ENCODE measurements at places on chromosomes 1 and 21. TPM values are rescaled to one million over a fixed set of nuclear protein-coding genes. Genes with fewer than 3 reads are reported as not detected.

GRCh38 chr1:53470155-53470554 is 11.0 kb downstream of the DMRTB1 start:
- H3K4me1 ChIP-seq, result peaks cover 16% of the 10 kb centered on the region
- peak overlapping the region; percentile 7 for H3K4me3 ChIP-seq

The OR2L2 gene
- total RNA-seq, result 0.05 TPM

The NGF gene
- total RNA-seq, result 0.53 TPM

DNA sequence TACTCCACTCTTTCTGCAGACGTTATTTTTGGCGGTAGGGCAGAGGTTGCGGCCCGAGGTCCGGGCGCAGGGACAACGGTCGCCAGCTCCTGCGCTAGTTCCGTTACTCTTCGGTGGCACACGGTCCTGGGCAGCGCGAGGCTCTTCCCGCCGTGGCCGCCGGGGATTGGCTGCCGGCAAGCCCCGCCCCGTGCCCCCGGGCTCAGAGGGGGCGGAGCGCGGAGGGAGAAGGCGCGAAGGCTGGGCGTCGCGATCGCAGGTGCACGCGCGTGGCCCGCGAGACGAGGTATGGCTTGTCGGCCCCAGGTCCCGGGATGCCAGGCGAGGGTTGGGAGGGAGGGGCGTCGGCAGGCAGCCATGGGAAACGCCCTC is 518 bp upstream of the SHE start:
- no peak overlapping the region for H3K27ac ChIP-seq
- peak; percentile 56 for DNase-seq
- H3K27me3 ChIP-seq, result peaks cover 86% of the 10 kb centered on the region
- H3K4me3 ChIP-seq, result peak overlapping the region; percentile 59

DNA sequence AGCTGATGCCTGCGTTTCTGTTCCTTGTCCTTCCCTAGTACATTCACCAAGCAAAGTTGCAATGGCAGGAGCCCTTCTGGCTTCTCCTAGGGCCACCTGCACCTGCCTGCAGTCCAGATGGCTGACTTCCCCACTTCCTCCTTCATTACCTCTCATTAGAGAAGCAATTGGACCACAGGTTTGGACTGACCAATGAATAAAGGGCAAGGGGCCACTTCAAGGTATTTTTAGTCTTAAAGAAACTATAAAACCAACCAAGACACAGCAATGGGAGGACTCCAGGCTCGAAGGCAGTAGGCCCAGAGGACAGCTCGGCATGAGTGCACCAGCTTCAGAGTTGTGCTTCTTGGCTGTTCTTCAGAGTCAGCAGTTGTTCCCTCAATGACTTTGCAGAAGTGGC is 60.8 kb upstream of the ROR1 start:
- H3K27me3 ChIP-seq, result no peaks in the 10 kb centered on the region
- H3K27ac ChIP-seq, result 0 out of 2 replicates have a peak overlapping the region, but pooled peaks have one; percentile 30
- H3K4me3 ChIP-seq, result no peak overlapping the region
- no peaks in the 10 kb centered on the region for H3K36me3 ChIP-seq
- DNase-seq, result no peak
- H3K4me1 ChIP-seq, result peaks cover 6% of the 10 kb centered on the region

DNA sequence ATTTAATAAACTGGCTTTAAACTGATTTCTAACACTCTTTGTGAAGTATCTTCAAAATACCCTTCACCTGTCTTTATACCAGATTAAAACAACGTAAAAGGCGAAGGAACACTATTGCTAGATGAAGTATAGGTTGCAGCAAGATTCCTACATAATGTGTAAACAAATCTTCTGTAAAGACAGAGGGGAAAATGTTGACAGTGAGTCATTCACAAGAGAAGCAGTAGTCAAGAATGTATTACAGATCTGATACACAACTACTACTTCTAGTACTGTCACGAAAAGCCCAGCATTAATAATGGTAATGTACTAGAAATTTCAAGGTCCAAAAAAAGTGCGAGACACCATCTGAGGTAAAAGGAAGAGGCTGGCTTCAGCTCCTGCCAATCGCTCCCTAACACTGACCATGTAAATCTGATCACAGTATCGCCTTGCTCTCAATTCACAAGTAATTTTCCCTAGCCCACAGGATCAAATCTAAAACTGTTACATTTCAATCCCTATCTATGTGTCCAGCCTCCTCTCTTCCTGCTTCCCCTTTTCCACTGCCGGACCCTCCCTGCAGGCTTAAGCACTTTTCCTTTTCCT is 290.4 kb downstream of the AKT3 start:
- H3K36me3 ChIP-seq, result peaks cover 13% of the 10 kb centered on the region
- no peak overlapping the region for H3K4me3 ChIP-seq
- no peaks in the 10 kb centered on the region for H3K27me3 ChIP-seq
- DNase-seq, result no peak
- peak overlapping the region; percentile 58 for H3K27ac ChIP-seq
- H3K4me1 ChIP-seq, result peaks cover 13% of the 10 kb centered on the region

DNA sequence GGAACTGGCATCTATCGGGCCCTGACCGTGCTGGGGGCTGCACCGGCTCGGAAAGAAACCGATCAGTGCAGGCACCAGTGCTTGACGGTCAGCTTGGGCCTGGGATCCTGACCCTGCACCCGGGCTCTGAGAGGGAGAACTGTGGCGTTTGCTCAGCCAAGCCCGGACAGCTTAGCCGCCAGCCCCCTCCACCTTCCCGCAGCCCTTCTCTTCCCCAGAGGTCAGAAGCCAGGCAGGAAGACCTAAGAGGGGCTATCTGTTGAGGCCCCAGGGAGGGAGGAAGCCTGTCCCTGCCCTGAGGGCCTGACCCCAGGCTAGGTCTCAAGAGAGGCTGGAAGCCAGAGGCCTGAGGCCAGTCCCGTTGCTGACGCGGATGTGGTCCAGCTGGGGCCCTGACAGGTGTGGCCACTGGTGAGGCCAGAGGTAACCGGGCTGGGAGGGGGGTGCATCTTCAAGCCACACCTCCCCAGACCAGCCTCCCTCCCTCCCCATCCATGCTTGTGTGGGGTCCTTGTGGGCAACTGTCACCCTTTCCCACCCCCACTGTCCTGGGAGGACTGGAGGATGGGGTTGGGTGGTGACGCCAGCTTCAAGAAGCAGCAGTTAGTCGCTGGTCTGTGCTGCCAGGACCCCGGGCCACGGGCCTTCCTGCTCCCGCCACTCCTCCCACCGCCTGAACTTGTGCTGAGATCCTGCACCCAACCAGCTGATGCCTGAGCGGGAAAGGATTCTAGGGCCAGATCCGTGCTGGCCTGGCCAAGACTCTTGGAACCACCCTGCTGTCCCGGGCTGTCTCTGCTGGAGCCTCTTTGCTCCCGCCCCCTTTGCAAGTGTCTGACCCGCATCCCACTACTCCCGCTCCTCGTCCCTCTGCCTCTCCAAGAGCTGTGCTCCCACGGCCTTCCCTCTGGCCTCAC is 2.6 kb upstream of the DVL1 start:
- DNase-seq, result no peak
- peak overlapping the region; percentile 78 for H3K27ac ChIP-seq
- no peaks in the 10 kb centered on the region for H3K36me3 ChIP-seq
- H3K27me3 ChIP-seq, result peaks cover 17% of the 10 kb centered on the region

DNA sequence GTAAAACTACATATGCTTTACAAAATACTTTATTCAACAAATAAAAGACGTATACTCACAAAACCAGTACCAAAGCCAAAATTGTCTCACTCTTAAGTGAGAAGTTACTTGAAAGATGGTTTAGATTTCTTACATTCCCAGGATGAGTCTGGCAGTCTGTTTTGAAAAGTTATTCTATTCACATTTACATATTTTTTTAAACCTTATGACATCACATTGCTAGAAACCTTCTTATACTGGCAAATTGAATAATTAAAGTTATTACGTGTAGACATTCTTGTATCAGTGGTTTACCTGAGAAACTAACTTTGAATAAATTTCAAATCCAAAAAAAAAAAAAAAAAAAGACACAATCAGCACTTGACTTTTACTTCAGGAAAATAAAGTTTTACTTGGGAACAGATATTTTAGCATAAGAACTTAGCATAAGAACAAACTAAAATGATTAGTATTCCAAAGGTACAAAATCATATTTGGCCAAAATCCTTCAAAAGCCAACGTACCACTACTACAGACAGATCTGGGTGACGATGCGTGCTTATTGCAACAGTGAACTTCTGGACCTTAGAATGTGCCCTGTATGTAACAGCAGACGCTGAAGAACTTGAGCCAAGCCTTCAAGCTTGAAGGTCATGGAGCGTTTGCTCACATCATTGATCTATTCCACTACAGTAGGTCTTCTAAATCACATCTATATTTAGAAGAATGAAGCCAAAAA is 2.5 kb downstream of the CDC42BPA start:
- DNase-seq, result no peak
- H3K4me3 ChIP-seq, result peak overlapping the region; percentile 90
- H3K4me1 ChIP-seq, result peaks cover 40% of the 10 kb centered on the region
- no peaks in the 10 kb centered on the region for H3K27me3 ChIP-seq
- H3K36me3 ChIP-seq, result no peaks in the 10 kb centered on the region

The NTMT2 gene
- 0.44 TPM for total RNA-seq

DNA sequence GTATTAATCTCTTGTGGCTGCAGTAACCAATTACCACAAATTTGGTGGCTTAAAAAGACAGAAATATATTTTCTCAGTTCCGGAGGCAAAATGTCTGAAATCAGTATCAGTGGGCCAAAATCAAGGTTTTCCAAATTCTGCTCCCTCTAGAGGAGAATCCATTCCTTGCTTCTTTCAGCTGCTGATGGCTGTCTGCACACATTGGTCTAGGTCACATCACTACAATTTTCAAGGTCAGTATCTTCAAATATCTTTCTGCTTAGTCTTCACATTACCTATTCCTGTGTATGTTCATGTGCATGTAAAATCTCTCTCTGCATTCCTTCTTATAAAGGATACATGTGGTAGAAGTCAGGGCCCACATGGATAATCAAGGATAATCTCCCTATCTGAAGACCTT is 999.4 kb downstream of the KCNT2 start:
- no peak for DNase-seq
- H3K27ac ChIP-seq, result peak overlapping the region; percentile 25
- H3K4me1 ChIP-seq, result peaks cover 6% of the 10 kb centered on the region

- no peaks in the 10 kb centered on the region for H3K27me3 ChIP-seq
- DNase-seq, result peak; percentile 48
- H3K36me3 ChIP-seq, result peaks cover 10% of the 10 kb centered on the region
- H3K4me3 ChIP-seq, result no peak overlapping the region
- peaks cover 2% of the 10 kb centered on the region for H3K4me1 ChIP-seq
- no peak overlapping the region for H3K27ac ChIP-seq
These were observed 69.5 kb upstream of the KCND3 start for GRCh38 chr1:112058815-112059450.

The SERTAD4 gene
- total RNA-seq, result 2.7 TPM

DNA sequence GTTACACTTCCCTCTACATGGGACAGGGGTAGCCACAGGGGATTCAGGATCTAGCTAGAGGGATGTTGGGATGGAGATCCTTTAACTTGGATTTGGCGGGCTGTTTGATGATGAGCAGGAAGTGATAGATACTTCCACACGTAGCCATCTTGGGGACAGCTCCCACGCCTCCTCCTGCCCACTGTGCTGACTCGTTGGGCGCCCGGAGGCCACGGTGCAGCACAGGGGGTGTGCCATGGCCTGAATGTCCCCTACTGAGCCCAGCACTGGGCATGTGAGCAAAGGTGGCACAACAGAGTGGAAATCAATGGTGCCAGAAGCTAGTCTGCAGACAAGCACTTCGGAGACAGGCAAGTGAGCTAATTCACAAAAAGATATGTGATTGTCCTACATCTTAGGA is 31.6 kb upstream of the CCSAP start:
- H3K4me1 ChIP-seq, result peaks cover 8% of the 10 kb centered on the region
- H3K27me3 ChIP-seq, result no peaks in the 10 kb centered on the region

- H3K4me1 ChIP-seq, result peaks cover 3% of the 10 kb centered on the region
- no peak for DNase-seq
- no peak overlapping the region for H3K4me3 ChIP-seq
These were observed 102.4 kb downstream of the FMN2 start for GRCh38 chr1:240194120-240194519.

The SPRR2E gene
- not detected for total RNA-seq

DNA sequence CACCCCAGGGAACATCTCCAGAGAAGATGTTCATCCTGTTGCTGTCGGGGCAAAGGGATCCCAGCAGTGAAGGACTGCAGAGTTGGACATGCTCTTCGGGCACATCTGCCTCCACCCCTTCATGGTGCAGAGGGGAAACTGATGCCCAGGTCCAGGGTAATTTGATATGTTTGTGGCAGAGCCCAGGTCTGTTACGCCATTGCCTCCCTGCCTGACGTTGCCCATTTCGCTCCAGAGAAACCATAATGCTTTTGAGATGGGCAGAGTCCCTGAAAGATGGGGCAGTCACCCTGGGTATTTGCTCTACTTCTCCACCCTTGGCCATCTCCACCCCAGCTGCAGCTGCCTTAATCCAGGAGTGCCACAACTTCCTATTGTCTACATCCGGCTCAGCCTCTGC is 290.4 kb upstream of the POU3F1 start:
- no peaks in the 10 kb centered on the region for H3K36me3 ChIP-seq
- H3K4me3 ChIP-seq, result no peak overlapping the region
- H3K4me1 ChIP-seq, result peaks cover 16% of the 10 kb centered on the region
- no peak overlapping the region for H3K27ac ChIP-seq
- H3K27me3 ChIP-seq, result no peaks in the 10 kb centered on the region
- no peak for DNase-seq

The CNIH3 gene
- total RNA-seq, result 5.0 TPM

GRCh38 chr1:248793592-248793991 is 32.1 kb downstream of the SH3BP5L start:
- no peaks in the 10 kb centered on the region for H3K4me1 ChIP-seq
- no peak overlapping the region for H3K4me3 ChIP-seq
- no peak for DNase-seq
- H3K36me3 ChIP-seq, result peaks cover 30% of the 10 kb centered on the region
- H3K27me3 ChIP-seq, result no peaks in the 10 kb centered on the region

GRCh38 chr1:178101654-178102053 is 7.8 kb downstream of the RASAL2 start:
- H3K27me3 ChIP-seq, result no peaks in the 10 kb centered on the region
- H3K36me3 ChIP-seq, result no peaks in the 10 kb centered on the region
- H3K4me1 ChIP-seq, result peaks cover 42% of the 10 kb centered on the region
- no peak for DNase-seq

GRCh38 chr1:63691701-63692425 is 82.0 kb upstream of the ROR1 start:
- no peak overlapping the region for H3K27ac ChIP-seq
- H3K36me3 ChIP-seq, result no peaks in the 10 kb centered on the region
- no peaks in the 10 kb centered on the region for H3K27me3 ChIP-seq
- DNase-seq, result peak; percentile 41

DNA sequence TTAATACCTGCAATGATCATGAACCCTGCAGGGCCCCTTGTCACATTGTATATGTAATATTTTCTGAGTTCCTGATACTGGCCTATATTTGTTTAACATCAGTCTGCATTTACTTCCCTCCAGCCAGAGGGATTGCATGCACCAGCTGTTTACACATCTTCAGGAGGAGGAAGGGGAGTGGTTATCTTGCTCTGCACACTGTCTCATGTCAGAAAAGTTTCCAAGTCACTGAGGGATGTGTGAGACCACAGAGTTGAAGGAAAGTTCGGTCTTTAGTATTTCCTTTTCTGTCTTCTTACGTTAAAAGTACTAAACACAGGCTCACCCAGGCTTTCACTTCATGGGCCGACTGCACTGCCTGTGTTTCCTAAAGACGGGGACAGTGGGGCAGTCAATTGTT is 574.1 kb downstream of the LMO4 start:
- no peak overlapping the region for H3K27ac ChIP-seq
- H3K36me3 ChIP-seq, result no peaks in the 10 kb centered on the region
- H3K4me1 ChIP-seq, result peaks cover 9% of the 10 kb centered on the region
- no peak for DNase-seq

Data from WTC11 (cell line).